Stimulated activated naive CD4-positive, alpha-beta T cell (primary cell): ENCODE measurements at places on chromosomes 6 and 20.

GRCh38 chr20:2859330-2860121 lies 13.8 kb upstream of the PTPRA start:
- DNase-seq, result no peak

GRCh38 chr6:145206247-145206907 lies 528.9 kb downstream of the EPM2A start:
- DNase-seq, result no peak

DNA sequence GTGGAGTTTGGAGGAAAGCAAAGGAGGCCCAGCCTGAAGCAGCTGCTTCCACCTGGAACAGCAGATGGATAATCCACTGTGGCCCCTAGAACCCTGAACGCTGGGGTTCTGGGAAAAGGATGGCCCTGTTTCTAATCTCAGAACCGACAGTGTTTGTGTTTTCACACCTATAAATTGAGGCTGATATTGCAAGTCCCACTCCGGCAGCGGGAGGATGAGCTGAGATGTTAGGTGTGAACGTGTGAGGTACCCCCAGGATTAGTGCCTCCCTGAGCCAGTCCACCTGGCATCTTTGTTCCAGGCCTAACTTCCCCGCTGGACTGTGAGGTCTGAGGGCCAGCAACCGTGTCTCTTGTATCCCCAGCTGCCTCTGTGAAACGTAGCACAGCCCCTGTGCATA lies 7.8 kb upstream of the CDH4 start:
- no peak for DNase-seq

DNA sequence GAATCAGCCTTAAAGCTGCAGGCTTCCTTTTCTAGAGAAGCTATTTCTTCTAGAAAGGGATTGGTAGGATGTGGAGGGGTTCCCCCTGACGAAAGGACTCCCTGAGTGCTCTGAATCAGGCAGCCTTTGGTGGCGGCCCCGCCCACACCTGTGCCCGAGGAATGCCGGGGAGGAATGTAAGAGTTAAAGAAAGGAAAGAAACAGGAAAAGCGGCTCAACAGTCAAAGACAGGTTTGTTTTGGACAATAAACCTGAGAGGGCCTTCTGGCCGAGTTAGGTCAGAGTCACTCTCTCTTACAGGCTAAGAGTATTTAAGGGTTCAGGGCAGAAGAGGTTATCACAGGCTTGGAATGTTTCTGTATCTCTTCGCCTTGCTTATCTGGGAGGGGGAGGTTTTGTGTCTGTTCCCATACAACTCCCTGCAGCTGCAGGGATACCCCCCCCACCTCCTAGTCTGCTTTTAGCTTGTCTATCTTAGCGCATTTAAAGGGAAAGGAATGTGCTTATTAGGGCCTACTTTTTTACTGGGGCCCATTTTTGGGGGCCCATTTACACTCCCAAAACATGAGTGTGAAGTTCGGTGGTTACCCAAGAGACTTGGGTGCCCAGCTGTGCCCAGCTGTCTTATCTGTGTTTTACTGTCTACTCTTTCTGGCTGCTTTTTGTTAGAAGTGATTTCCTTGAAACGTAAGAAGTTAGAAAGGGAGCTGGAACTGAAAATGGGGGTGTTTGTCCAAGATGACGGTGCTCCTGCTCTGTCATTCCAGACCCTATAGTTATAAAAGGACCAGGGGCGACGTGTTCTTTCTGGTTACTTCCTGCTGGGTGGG lies 32.8 kb downstream of the DYNLT1 start:
- no peak for DNase-seq

DNA sequence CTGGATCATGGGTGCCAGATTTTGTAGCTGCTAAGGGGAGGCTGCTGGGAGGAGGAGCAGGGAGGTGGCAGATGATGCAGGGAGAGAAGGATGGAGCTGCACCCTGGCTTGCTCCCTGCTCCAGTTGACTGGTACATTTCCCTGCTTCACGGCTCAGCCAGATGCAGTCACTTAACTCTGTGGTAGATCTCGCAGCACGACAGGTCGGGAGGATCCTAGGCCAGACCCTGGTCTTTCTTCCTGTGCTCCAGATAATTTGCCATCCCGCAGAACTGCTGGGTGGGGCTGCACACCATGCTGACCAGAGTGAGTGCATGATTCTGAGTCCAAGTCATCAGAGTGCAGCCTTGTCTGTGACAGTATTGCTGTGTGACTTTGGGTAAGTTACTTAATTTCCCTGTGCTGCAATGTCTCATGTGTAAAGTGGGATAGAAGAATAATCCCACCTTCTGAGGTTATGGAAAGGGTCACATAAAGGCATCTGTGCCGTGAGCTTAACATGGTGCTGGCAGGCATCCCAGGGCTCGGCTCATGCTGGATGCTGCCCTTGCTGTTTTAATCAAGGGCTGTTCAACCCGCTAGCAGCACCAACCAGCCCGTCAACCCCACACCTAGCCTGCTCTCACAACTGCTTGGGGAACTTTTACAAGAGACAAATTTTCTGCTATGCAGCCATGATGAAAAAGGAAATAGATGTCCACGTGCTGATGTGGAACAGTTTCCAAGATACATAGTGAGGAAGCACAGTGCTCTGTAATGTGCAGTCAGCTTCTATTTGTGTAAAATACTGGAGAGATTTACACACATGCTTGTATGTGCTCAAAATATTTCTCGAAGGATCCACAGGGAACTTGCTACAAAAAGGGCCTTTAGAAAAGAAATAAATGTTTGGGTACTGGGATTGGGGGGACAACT lies 257.9 kb downstream of the CDH26 start:
- DNase-seq, result no peak

GRCh38 chr6:17758119-17758518 lies 51.4 kb upstream of the NUP153 start:
- DNase-seq, result no peak

GRCh38 chr6:98821756-98822405 lies 12.5 kb upstream of the POU3F2 start:
- no peak for DNase-seq

DNA sequence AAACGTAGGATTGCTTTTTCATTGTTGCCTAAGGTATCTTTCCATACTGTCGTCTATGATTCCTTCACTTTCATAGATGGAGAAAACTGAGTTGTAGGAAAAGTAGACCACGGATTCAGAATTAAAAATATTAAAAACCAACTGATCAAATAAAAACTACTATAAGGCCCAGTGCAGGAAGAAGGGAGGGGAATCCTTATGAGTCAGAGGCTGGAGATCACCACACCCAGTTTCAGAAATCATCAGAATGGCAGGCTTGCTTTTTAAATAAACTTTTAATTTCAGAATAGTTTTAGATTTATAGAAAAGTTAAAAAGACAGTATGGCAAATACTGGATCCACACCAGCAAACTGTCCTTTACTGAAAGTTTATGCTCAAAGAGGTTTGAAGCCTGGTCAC lies 32.0 kb upstream of the POPDC3 start:
- no peak for DNase-seq

DNA sequence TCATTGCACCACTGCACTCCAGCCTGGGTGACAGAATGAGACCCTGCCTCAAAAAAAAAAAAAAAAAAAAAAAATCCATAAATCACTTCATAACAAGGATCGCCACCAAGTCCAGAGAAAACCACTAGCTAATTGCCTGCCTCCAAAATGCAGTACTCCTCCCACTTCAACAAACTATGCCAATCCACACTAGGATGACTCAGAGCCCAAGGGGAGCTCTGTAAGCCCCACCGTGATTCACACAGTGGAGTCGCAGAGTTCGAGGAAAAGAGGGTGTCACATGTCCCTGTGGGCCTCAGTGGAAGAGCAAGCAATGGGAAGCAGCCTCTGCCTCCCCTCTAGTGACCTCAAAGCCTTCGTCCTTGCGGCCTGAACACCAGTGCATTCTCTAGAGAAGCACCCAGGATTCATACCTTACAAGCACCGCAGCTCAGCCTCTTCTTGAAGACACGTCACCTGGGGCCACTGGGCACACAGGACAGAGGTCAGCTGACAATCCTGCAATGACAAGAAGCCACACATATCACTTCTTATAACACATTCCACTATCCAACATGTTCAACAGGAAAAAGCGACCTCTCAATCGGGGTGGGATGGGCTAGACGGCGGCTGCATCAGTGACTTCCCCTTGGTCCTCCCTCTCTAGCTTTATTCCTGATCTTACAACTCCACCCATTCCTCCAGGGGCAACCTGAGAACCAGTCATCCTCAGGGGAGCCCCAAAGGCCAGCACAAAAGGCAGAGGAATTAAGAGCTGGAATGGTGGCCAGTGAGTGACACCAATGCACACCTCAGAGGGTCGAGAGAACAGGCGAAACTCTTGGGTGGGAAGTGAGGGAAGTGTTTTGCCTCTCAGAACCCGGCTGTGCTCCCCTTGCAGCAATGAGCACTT lies 8.9 kb downstream of the SNHG17 start:
- no peak for DNase-seq

GRCh38 chr6:4451081-4451480 lies 315.7 kb upstream of the ECI2 start:
- no peak for DNase-seq

DNA sequence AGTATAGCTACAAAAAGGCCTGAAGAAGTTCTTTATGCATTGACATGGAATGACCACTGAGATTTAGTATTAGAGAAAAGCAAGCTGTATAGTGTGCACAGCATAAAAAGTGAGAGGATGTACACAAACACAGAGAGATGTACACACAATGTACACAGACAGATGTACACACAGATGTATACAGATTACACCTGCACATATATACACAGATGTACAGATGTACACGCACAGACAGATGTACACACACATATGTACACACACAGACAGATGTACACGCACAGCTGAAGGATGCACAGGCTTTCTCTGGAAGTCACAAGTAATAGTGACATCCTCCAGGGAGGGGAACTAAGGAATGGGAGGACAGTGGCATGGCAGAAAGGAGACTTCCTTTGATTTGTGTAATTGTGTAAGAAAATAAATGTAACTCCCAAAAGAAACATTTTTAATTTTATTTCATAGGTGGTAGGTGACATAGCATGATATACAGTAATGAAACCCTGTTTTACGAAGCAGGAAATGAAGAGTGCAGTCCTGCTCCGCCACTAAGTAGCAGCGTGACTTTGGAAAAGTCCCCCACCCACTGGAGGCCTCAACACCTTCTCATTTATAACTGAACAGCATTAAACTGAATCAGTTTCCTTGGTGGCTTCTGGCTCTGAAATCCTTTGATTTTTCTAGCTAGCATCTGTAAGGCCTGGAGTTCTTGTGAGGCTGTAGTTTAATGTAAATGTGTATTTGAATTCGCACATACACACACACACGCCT lies 14.1 kb downstream of the NFATC2 start:
- no peak for DNase-seq

- no peak for DNase-seq
Observed at GRCh38 chr20:49480236-49480635, 2.2 kb downstream of the KCNB1 start.

- DNase-seq, result no peak
Observed at GRCh38 chr6:37340639-37340943, 13.2 kb upstream of the RNF8 start.

- DNase-seq, result no peak
Observed at GRCh38 chr6:157281570-157281969, 41.7 kb downstream of the TMEM242 start.

DNA sequence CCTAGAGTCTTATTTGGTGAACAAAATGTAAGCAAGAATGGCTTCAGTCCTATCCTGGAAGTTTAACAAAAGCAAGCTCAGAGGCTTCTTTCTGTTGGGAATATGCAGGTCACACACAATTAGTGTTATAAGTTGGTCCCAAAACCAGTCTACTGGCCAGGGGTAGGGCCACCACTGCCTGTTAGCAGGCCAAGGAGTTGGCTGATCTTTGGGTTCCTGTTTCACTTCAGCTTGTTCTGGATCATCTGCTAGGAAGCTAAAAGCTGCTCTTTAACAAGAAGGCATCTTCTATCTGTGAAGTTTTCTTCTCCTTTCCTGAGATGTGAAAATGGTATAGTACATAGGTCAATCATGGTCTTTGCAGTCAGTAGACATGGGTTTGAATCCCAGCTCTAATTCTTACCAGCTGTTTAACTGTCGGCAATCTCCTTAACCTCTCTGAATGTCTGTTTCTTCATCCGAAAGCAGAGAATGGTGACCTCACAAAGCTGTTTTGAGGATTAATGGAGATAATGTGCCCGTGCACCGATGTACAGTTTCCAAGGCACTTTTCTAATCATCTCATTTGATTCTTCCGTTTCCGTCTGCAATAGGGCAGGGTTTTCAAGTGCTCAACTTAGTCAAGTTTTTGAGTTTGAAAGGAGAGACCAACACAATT lies 271.2 kb upstream of the TAB2 start:
- no peak for DNase-seq

GRCh38 chr20:61868466-61869090 lies 197.1 kb downstream of the TAF4 start:
- DNase-seq, result no peak

DNA sequence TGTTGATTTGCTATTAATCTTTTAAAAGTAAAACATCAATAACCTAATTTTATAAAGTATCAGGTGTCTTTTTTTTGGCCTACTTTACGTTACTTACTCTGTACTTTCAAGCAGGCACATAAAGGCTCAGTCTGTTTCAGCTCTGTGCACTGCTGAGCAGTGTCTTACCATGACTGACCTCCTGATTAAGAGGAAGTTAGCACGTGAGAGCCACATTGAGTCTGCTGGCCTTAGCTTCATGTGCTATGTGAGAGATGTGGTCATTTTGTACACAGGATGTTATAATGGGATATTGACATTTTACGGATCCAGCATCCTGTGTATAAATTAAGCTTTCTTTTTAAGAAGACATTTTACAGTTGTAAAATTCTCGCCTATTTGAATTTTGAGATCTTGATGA lies 31.9 kb downstream of the ARID1B start:
- no peak for DNase-seq

DNA sequence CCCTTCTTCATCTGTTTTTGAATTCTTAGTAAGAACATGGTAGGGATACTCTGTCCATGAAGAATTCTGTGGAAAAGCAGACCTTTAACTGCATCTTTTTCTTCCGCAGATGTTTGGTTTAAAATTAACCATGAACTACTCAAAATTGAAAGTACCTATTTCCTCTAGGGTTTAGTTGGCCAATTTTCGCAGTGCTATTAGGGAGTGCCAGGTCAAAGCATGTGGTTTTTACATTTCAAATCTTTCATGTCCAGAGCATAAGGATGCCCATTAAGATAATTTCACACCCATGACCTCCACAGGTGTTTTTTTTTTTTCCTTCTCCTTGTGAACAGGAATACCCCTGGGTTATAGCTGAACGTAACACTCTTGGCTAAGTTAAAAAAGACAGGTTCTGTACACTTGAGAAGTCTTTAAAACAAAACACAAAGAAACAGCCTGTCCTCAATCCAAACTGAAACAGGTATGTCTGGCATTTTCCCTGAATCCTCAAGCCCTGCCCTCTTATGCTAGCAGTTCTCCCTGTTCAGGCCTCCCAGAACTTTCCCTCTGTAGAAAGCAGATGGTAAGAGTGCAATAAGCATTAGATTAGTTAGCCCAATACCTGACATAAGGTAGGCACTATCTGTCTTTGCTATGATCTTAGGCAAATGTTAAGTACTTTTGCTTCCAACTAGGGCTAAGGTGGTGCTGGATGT lies 67.1 kb downstream of the ELOVL5 start:
- no peak for DNase-seq

- DNase-seq, result no peak
Observed at GRCh38 chr6:158219228-158219627, 51.1 kb downstream of the GTF2H5 start.

DNA sequence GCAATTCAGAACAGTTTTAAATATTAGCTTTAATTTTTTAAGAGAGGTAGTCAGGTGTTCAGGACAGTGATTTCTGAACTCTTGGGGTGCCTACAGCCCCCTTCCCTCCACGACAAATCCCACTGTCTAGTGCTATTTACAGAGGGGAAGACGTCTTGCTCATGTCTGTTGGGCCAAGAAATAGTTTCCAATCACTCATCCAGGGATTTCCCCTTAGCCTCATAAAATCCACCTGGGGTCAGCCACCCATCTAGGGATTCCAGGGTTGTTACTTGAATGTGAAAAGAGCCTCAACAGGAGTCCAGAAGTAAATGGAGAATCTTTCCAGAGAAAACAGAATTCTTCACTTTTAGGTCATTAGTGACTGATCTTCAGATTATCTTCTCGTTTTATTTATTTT lies 37.0 kb downstream of the BICRAL start:
- no peak for DNase-seq
